NAMALWA (cell line): ENCODE measurements at places on chromosomes 7 and 10.
A peak's percentile ranks its signal among the peaks of the same experiment; 100 is the strongest.

GRCh38 chr10:131573256-131573655 lies 261.7 kb upstream of the TCERG1L start:
- DNase-seq: no peak

GRCh38 chr10:42690449-42691360 lies 52.3 kb upstream of the ZNF33B start:
- DNase-seq: peak; percentile 5

- DNase-seq: peak; percentile 76
Observed at GRCh38 chr7:6071406-6071805, 40.2 kb downstream of the ANKRD61 start.

DNA sequence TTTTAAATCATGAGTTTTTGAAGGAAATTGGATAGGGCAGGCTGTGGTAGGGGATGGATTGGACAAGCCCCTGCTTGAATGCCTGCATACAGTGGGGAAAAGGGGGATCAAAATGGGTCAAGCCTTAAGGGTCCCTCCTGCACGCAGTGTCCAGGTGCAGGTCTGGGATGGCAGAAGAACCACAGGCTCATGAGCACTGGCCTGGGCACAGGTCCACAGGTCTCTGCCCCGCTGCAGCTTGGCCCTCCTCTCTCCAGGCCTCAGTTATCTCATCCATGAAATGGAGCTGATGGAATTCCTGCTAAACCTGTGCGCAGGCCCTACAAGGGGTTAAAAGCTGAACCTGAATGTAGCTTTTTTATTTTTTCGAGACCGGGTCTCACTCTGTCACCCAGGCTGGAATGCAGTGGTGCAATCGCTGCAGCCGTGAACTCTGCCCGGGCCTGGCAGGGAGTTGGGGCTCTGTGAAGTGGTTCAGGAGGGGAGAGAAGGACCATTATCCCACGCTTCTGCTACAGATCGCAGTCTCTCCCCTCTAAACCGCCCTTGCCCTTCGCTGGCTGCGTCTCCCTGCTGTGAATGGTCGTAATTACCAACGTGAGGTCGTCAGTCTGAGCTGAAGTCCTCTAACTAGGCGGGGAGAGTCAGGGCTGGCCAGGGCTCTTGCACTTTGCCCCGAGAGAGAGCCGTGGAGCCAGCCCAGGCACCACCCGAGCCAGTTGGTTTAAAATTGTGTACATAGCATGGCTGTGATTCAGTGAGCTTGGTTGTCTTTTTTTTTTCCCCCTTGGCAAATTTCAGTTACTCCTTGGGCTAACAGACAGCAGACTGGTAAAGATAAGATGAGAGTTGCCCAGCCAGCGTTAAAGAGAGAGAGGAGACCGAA lies 77.5 kb upstream of the GTF2I start:
- DNase-seq: no peak

GRCh38 chr10:24091256-24091655 lies 117.7 kb upstream of the KIAA1217 start:
- no peak for DNase-seq

- DNase-seq: no peak
Observed at GRCh38 chr10:110353244-110354119, 48.8 kb upstream of the SMNDC1 start.

- no peak for DNase-seq
Observed at GRCh38 chr7:1761774-1762173, 91.7 kb downstream of the ELFN1 start.

DNA sequence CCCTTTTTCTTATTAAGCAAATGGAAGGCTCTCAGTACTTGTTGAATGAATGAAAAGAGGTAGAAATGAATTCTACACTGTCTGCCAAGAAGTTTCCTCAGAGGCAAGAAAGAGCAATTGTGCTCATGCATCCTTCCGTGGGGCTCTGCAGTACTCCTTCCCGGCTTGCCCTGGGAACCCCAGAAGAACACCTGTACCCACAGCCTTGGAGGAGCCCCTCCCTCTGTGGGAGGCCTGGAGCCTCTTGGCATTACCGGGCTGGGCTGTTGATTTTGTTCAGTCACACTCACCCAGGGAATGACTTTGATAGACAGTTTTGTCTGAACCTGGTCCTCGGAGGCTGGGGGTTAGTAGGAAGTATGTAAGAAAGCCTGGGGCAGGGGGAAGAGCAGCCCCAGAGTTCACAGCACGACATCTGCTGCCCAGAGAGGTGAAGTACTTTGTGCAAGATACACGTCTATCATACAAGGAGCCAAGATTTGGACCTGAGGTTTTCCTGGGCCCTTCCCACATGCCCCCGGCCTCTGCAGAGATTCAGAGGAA lies 134.8 kb upstream of the GDF10 start:
- DNase-seq: no peak

DNA sequence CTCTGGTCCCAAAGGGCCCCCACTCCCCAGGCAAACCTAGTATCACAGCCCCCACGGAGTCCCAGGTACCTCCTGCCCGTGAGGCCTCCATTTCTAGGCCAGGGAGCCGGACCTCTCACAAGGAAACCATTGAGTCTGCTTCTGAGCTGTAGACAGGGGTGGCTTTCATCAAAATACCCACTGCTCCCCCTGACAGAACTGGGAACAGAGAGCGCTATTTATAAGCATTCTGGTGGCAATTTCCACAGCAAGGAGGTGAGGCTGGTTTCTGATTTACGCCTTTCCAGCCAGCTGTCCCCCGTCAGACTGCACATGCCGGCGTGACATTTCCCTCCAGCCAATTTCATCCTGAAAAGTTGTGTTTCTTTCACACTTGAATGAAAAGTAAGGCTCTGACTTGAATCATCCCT lies 407.5 kb upstream of the PRKCQ start:
- DNase-seq: no peak

DNA sequence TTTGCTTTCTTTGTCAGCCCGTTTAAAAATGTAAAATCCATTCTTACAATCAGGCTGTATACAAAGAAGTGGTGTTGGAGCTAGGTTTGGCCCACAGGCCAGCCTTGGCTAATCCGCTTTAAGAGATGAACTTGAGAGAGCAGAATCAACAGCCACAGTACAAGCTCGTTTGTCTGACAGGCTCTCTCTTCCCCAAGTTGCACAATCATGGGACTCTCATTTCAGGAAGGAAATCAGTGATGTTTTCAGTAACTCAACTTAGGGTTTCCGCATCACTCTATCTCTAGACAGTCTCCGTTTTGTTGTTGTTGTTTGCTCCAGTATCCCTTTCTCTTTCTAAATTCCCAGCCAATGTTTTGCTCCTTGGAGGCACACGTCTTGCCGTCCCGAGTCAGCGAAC lies 582.0 kb upstream of the MKI67 start:
- no peak for DNase-seq

- no peak for DNase-seq
Observed at GRCh38 chr10:111127081-111127848, 50.4 kb downstream of the ADRA2A start.

- no peak for DNase-seq
Observed at GRCh38 chr10:3676564-3676963, 108.4 kb downstream of the KLF6 start.

DNA sequence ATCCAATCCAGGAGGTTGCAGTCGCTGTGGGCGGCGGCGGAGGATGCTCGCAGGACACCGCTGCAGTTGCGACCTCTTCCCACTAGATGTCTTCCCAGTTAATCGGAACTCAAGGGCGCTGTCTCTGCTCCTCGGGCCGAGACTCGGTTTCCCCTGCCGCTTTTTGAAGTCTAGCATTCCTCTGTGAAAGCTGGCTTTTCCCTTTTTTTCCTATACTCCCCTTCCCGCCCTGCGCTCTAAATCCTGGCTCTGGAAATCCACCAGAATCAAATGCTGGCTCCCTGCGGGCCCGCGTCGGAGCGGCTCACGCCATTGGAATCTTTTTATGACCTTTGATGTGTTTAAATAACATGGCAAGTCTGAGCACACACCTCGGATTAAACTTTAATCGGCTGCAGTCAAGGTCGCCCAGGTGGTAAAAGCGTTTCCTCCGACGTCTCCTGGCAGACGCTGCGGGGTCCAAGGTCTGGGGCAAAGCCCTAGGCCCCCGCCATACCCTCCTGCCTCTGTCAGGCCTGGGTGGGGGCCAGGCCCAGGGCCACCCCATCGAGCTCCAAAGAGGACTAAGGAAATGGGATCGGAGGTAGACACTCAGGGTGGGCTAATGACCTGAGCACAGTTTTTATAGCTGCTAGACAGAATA lies 10.7 kb upstream of the HOXA13 start:
- DNase-seq: peak; percentile 65
